ENCODE measurements at places on chromosomes 4 and X. TPM values are rescaled to one million over a fixed set of nuclear protein-coding genes. Genes with fewer than 3 reads are reported as not detected.

The SPRY1 gene
- 37.3 TPM for total RNA-seq

The TMEM156 gene
- not detected for total RNA-seq

DNA sequence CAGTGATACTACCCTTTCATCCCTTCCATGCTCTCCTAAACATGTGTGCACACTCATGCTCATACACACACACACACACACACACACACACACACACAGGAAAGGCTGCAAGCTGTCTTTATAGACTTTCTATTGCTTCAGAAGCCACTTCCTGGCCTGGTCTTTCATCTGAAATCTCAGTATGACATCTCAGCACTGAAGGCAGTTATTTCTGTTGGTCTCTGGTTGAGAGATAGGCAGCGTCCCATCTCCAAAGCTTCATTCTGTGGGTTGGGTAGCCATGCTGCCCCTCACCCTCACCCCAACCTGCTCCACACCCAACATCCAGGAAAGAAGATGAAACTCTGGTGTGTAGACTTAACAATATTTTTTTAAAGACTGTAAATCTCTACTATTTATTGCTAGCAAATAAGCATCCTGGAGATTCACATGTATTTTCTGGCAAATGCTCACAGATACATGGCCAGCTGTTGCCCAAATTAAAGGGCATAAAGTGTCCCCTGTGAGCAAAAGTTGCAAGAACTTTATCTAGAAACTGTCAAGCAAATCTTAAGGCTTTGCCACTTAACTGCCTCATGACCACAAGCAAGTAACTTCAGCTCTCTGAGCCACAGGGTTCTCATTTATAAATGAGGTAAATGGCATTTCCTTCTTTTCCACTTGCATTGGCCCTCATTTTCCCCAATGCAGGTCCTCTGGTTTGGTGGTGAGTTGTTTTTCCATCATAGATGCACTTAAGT, 189.8 kb upstream of the AFF2 start:
- DNase-seq = no peak

- DNase-seq = no peak
Observed at GRCh38 chr4:40848251-40848650, 98.5 kb downstream of the NSUN7 start.

GRCh38 chr4:94462572-94462971, 10.8 kb downstream of the PDLIM5 start:
- no peak for DNase-seq

DNA sequence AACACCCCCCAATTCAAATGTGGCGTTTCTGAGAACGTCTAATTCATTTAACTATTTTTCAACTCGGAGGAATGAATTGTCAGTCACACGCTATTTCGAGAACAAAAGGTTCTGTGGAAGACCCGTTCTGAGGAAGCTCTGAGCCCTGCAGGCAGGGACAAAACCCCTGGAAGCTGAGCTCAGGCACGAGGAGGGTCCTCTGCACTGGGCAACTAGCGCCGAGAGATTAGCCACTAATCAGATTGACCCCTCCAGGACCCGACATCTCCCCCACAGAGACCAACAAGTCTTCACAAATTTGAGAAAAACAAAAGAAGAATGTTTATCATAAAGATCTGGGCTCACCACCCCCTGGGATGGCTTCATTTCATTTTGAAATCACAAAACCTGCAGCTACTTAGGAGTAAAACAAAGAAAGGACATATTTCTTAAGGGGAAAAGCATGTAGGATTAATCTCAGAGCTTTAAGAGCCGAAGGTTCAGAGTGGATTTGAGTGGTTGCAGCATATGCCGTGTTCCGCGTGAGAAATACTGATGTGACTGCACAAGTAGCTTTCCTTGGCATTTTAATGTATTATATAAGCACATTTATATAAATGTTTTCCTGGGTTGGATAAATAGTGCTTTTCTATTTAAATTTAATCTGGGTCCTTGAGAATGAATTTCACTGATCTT, 41.8 kb downstream of the ADRA2C start:
- no peak for DNase-seq

DNA sequence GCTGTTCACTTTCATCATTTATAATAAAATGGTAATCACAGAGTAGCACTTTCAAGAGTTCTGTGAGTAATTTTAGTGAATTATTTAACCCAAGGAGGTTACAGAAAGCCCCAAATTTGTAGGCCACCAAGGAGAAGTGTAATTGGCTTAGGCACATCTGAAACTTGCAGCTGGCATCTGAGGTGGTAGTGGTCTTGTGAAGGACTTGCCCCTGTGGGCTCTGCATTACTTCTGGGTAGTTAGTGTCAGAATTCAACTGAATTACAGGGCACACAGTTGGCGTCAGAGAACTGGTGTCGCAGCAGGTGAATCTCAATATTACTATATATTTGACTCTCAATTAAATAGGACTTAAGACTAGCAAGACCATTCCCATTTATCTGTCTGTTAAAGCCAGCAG, 36.9 kb downstream of the GPR174 start:
- no peak for DNase-seq

DNA sequence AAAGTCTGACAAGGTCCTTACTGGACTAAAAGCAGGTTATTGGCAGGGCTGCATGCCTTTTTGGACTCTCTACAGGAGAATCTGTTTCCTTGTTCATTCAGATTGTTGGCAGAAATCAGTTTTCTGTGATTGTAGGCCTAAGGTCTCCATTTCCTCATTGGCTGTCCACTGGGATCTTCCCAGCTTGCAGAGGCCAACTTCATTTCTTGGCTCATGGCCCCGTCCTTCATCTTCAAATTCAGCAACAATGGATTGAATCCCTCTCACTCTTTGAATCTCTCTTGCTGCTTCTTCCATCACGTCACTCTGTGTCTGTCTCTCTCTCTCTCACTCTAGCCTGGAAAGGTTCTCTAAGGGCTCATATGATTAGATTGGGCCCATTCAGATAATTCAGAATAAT, 14.9 kb upstream of the GLUD2 start:
- no peak for DNase-seq

Measured in Right ventricle myocardium superior (tissue), 1 donor.